Mesenteric fat pad (tissue), 1 donor: ENCODE measurements at places on chromosomes 4 and X. TPM values are rescaled to one million over a fixed set of nuclear protein-coding genes. Genes with fewer than 3 reads are reported as not detected.

The GRIA2 gene
- not detected for total RNA-seq

The CLDN22 gene
- not detected for total RNA-seq

The GRID2 gene
- not detected for total RNA-seq

The MAGEC2 gene
- not detected for total RNA-seq

The XG gene
- total RNA-seq = 3.4 TPM

The ADH1B gene
- 2,315 TPM for total RNA-seq

GRCh38 chr4:181566490-181566889 lies 676.7 kb upstream of the TENM3 start:
- no peak for DNase-seq

GRCh38 chr4:57661517-57662090 lies 551.4 kb upstream of the IGFBP7 start:
- DNase-seq = no peak

DNA sequence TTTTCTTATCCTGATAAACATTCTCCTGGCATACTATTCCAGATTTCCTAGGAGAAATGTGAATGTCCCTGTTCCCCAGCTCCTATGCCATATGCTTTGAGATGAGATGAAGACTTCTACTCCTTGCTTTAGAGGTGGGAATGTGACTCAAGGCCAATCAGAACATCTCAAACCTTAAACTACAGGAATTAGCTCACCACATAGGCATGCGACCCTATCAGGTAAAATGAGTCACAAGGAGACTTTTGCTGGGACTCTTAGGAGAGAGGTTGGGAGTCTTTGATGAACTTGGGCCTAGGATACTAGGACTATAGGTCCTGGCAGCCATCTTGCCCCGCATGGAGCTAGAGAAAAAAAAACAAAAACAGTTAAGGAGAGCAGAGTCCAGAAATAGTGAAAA lies 5.8 kb upstream of the USO1 start:
- DNase-seq = no peak

GRCh38 chr4:73432169-73433000 lies 3.6 kb upstream of the AFP start:
- no peak for DNase-seq

- DNase-seq = no peak
Measured at GRCh38 chrX:38985375-38985774, 184.1 kb downstream of the MID1IP1 start.

GRCh38 chr4:151957153-151957552 lies 196.3 kb upstream of the GATB start:
- no peak for DNase-seq

- no peak for DNase-seq
Measured at GRCh38 chr4:17138847-17139246, 240.4 kb upstream of the LDB2 start.

DNA sequence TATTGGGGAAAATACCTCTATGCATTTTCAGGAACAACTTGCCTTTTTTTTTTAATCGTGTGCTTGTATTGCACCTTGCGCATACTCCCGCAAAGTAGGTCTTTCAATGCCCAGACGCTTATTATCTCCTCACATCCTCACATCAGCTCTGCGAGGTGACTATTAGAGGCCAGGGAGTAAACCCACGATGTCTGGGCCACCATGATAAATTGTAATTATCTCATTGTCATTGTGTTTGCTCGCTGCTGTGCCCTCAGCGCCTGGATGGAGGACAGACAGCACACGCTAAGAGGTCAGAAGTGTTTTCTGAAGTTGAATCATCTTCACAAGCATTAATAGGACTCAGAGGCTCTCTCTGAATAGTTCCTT lies 1.0 kb upstream of the RELL1 start:
- no peak for DNase-seq

GRCh38 chrX:123818243-123818642 lies 41.6 kb upstream of the XIAP start:
- DNase-seq = no peak

- no peak for DNase-seq
Measured at GRCh38 chr4:3492741-3493719, 29.9 kb downstream of the DOK7 start.

- DNase-seq = no peak
Measured at GRCh38 chr4:128385683-128386304, 98.2 kb upstream of the PGRMC2 start.

DNA sequence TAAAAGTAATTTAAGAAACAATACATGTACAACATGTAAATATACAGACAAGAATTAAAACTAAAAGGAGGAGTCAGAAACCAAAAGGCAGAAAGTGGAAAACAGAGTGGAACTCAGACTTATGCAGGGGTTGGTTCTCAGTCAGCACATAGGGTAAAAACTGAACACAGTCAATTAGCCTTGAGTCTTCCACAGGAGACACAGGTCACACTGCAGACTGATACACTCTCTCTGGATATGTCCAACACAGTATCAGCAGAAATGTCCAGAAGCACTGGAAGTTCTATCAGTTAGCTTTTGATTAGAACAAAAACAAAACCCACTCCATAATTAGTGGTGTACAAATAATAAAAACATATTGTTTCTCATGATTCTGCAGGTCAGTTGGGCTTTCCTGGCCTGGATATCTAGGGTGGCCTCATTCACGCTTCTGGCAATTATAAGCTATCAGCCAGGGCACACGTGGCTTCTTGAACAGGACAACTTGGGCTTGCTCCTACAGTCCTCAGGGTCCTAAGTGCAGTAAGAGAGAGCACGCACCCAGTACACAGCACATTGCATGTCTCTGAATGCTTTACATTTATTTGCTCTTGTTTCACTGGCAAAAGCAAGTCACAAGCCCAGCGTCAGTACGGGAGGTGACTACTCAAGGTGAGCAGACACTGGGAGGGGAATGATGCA lies 21.6 kb downstream of the TEC start:
- DNase-seq = no peak

GRCh38 chrX:127572471-127572870 lies 479.7 kb downstream of the ACTRT1 start:
- DNase-seq = no peak

DNA sequence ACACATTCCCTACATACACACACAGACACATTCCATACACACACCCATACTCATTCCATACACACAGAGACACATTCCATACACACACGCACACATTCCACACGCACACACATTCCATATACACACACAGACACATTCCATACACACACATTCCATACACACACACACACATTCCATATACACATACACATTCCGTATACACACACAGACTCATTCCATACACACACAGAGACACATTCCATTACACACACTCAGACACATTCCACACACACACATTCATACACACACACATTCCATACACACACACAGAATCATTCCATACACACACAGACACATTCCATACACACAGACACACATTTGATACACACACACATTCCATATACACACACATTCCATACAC lies 15.2 kb downstream of the LINC00632 start:
- DNase-seq = no peak

GRCh38 chrX:136626237-136626636 lies 21.7 kb upstream of the CD40LG start:
- DNase-seq = no peak

DNA sequence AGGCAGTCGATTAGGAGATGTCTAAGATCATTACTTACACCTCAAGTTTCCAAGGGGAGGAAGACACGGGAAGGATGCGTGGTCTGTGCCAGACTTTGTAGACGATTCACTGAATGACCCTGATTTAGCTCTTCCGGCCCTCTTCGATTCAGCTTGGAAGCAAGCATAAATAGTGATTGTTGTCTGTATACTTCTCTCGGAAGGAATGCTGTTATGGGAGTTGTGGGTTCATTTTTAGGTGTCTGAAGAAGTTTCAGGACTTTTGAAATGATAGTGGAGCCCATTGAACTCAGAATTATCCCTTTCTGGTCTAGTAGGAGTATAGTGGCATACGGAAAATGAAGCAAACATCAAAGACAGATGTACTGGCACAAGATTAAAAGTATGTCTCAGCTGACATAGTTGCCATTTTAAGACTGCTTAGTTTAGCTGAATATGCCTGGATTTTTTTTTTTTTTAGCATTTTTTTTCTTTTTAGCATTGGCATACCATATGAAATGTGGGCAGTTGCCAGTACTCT lies 1.0 kb upstream of the ANKRD17 start:
- no peak for DNase-seq

GRCh38 chr4:19520939-19521520 lies 730.7 kb upstream of the SLIT2 start:
- DNase-seq = no peak

DNA sequence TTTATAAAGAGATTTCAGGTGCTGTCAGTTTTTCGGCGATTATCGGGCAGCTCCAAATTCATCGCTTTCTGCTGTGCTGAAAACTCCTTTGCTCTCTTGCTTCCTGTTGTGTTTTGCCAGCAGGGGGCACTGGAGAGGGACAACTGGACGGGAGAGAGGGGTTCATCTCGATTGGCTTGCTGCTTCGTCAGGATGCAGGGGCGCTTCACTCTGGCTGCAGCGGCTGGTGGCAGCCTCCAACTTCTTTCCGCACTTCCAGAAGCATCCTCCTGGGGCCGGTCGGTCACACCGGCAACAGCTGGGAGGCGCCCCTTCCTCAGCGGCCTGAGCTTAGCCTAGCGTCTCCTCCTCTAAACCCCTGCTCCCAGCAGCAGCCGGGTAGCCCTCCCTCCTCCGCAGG lies 29.5 kb downstream of the MSL3 start:
- DNase-seq = no peak

DNA sequence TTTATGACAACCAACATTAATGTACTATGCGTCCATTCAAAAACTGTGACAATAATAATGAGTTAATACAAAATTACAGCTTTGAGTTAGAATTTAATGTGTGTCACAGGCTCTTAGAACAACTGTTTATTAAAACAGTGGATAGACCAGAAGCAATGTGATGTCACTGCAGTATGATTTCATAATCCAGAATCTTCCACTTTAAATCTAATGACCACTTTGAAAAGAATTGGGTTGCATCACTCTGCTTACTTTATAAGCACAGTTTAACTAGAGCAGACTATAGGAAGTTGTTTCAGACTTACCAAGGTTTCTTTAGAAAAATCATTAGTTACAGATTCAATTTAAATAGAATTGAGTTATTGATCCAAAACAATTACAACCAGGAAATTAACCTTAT lies 758.5 kb downstream of the KCTD8 start:
- no peak for DNase-seq

DNA sequence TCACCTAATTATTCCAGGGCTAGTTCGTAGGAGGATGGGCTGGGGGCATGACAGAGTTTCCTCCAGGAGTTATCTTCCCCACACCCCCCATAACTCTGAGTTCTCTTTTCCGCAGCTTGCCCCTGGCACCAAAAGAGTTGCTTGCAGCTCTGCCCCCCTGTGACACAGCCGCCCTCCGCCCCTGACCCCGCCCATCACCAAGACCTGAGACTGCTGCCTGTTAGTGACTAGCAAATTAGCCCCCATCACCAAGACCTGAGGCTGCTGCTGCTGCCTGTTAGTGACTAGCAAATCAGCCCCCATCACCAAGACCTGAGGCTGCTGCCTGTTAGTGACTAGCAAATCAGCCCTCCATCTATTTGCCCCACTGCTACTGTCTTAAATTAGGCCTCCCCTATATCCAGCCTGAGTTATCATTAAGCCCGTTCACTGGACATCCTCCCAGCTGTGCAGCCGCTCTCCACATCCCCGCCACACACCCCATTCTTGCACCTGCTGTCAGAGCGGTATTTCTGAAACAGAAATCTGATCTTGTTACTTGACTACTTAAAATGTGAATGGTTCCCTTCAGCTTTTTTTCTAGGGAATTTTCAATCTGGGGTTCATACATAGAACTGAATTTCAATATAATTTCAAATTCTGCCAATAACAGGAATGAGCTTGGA lies 1.5 kb upstream of the PAPSS1 start:
- DNase-seq = no peak

DNA sequence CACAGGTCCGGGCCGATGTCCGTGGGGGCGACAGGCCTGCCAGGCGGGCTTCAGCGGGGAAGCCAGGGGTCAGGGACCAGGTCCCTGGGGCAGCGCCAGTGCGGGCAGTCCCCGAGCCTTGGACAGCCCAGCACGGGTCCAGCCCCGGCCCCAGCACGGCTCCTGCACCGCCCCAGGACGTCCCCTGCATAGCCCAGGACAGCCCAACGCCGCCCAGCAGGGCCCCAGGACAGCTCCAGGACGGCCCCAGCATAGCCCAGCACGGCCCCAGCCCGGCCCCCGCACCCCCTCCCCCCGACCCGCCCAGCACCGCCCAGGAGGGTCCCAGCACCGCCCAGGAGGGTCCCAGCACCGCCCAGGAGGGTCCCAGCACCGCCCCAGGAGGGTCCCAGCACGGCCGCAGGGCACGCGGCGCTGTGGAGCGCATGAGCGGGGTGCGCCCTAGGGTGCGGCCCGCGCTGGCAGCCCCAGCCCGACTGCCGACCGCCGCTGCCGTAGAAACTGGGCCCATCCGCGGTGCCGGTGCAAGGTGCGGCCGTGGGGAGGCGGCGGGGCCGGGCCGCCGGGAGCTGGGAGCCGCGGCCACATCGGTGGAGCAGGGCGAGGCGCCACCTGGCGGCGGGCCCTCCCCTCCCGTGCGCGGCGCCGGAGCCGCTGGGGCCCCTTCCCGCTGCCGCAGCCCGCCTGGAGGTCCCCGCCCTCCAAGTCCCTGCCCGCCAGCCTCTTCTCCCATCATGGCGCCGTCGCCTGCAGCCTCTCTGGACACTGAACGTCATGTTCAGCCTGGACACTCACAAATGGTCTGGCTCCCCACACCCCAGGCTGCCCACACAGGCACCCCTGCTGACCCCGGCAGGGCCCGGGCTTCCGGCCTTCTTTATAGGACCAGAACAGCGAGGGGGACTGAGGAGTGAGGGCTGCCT lies 106.8 kb upstream of the NKX1-1 start:
- DNase-seq = no peak

DNA sequence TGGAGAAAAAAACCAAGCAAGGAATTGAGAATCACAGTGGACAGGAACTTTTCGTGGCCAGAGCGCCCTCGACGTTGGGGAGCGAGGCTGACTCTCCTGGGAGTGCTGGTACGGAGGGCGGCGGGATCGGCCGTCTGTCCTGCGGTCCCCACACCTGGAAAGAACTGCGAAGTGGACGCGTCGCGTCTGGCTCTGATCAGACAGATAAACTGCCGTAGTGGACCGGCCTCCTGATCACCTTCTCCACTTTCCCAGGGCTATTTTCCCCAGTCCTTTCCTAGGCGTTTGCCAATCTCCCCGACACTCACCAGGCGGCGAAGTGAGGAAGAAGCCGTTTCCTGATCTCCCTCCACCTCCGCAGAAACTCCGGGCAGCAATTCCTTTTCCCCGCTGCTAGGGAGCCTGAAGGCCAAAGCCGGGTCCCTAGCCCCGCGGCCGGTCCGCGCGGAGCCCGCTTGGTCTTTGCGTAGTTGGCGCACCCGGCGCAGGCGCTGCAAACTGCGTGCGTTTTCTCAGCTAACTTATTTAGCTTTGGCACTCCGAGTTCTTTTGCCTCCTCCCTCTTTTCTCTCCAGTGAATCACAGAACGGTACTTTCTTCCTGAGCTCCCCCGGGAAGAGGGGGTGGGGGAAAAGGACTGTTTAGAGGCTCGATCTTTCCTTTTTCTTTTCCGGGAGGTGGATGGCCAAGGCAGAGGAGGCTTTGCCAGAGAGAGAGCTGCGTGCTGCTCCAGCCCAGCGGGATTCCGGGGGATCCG lies at the start of gene ARSJ:
Gene ARSJ, minus strand, starts transcription at position 500 of the 757 bp plus-strand sequence. CDS start 813 bp downstream, outside the sequence.
- no peak for DNase-seq

DNA sequence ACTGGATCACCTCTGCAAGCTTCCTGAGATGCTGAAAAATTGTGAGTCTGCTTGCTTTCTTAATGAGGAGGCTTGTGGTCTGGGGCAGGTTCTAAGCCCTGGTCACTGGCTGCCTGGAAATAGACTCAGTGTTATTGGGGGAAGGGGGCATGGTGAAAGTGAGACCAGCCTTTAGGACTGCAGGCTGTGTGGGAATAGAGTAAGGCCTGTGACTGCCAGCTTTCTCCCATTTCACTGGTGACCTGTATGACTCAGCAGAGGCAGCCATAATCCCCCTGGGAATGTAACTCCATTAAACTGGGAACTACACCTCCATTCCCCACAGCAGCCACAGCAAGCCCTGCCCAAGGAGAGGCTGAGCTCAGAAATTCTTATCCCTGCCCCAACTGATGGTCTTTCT lies 55.9 kb upstream of the IL15 start:
- no peak for DNase-seq
